Stimulated activated CD8-positive, alpha-beta memory T cell treated with anti-CD3 and anti-CD28 coated beads, Interleukin-4, amount 100 ng/mL, for 1 hour (primary cell): ENCODE measurements at places on chromosomes 3 and 15.

- no peak for DNase-seq
Observed at GRCh38 chr3:173510565-173510964, 113.0 kb downstream of the NLGN1 start.

DNA sequence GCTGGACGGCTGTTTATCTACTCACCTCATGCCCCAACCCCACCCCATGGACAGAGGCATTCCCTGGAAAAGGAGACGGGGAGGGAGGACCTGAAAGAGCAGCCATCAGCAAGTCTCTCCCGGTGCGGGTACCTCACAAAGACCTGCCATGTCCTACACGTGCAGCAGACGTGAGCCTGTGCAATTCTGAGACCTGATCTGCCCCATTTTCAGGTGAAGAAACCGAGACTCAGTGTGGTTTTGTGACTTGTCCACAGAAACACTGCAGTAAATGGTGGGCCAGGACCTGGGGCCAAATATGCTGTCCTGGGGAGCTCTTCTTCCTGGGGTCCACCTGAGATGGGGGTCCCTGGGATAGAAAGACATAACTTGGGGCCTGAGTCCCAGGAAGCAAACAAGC, 137.0 kb upstream of the LINGO1 start:
- DNase-seq: no peak

GRCh38 chr15:71800190-71800589, 10.2 kb upstream of the NR2E3 start:
- DNase-seq: no peak

- no peak for DNase-seq
Observed at GRCh38 chr3:123449102-123449996, 459 bp upstream of the ADCY5 start.

GRCh38 chr3:194810076-194810475, 124.4 kb downstream of the FAM43A start:
- DNase-seq: no peak

DNA sequence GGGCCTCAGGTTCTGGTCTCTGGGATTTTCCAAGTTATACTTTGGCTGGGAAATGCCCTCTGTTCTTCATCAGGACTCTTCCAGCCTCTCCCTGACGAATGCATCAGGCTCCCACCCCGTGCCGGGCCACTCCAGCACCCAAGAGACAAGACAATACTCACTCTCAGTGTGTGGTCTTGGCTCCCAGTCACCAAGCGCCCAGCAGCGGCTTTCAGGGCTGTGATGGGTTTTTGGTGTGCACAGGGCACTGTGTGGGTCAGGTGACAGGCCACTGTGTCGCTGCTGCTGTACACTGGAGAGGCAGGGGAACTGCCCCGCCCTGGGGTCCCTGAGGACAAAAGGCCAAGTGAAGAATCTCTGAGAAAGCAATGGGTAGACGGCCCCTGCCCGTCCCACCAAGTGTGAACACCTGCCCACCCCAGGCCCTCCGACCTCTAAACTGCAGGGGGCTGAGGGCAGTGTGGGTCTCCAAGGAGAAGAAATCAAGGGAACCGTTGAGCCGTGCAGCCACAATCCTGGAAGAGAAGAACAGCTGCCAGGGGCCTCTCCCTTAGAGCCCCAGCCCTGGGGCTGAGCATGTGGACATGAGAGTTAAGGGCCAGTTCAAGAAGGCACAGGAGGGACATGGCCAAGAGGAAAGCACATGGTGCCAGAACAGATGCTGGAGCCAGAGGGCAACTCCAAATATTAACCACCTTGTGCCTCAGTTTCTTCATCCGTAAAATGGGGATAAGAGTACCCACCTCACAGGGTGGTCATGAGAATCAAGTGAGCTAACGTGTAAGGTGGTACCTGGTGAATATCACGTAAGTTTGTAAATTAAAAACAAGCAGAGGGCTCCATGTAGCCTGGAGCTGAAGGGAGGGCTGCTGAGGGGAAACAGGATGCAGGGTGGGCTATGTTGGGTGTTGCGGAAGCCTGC, 34.1 kb downstream of the PTPN23 start:
- DNase-seq: no peak

DNA sequence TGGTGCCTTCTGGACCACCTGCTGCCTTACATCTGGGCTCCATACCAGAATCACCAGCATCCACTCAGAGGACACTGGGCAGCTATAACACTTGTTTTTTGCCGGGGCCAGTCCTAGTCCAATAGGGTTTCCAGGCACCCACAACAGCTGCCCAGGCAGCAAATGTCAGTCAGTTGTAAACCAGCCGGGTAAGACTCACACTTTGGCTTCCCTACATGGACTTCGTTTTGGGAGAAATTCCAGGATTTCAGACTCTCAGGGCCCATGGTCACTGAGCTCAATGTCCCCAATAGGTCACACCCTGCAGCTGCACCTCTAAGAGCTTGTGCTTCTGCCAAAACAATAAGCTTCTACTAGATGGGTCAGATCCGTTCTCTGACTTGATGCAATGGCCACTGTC, 83.8 kb downstream of the FAM174B start:
- DNase-seq: no peak

DNA sequence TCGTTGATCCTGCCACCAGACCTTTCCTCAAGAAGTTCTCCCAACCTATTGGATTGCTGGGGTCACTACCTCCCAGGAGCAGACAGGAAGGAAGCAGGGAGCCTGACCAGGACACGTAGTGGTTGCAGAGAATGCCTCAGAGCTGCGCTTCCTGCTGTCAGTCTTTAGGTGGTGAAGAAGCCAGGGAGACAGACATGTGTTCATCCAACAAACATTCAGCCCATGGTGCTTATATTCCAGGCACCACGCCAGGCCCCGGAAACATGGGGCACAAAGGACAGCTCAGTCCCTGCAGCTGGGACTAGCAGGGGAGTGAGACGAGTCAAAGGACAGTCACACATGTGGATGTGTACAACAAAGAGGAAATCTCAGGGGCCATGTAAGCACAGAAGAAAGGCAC, 26.0 kb upstream of the CORO2B start:
- DNase-seq: no peak
